ENCODE measurements at places on chromosomes 12 and 14.

DNA sequence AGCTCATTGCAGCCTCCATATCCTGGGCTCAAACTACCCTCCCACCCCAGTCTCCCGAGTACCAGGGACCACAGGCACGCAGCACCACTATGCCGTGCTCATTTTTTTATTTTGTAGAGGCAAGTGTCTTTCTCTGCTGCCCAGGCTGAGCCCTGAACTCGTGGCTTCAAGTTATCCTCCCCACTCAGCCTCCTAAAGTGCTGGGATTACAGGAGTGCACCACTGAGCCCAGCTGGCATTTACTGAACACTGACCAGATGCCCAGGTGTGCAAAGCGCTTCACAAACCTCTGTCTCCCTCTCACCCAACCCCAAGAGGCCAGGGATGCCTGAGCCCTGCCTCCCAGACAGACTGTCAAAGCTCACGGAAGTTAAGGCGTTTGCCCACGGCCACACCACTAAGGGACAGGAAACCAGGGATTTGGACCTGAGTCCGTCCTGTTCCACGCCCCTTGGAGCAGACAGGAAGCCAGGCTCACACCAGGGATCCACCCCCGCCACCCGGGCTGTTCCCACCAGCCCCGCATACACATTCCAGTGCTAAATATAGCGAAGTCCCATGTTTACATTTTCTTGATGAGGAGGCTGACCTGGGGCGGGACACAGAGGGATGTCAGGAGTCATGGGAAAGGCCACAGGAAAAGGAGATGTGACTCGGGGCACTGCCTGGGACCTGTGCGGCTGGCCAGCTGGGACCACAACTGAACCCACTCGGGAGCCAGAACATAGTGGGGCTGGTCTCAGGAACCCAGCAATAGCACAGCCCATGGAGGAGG is 51.2 kb downstream of the TESC start:
- DNase-seq, result no peak

DNA sequence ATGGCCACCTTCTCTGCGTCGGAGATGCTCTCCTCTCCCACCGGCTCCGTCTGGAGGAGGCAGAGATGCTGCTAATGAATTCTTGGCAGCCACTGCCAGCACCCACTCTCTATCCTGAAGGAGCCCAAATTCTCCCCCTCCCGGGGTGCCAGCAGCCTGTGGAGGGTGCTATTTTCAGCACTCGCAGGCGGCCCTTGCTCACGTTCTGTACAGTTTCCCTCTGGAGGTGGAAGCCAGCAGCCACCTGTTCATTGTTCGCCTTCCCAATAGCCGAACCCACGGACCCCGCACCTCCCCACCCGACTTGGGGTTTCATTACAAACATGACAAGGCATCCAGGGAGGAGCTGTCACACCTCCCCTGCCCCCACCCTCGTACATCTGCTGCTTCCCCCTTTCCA is 27.8 kb downstream of the SNRNP35 start:
- DNase-seq, result no peak

DNA sequence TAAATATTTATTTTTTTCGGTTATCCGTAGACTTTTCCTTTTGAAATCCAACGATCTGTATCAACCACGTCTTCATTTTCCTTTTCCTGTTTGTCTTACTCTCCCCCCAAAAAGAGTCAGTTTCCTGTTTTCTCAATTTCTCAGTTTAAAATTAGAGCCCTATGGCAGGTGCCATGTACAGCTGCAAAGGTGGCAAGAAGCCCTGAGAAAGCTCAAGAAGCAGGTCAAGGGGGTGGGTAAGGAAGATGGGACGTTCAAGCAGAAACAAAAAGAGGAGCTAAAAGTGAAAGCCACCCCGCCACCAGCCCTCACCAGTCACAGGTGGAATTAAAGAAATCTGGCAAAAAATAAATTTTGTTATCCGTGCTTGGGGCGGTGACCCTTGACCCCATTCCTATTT is 26.7 kb downstream of the SLC35E3 start:
- no peak for DNase-seq

- peak; percentile 66 for DNase-seq
These were observed 10.3 kb downstream of the EXOC3L4 start for GRCh38 chr14:103104654-103105452.
